ENCODE measurements at places on chromosomes 6 and 20.

DNA sequence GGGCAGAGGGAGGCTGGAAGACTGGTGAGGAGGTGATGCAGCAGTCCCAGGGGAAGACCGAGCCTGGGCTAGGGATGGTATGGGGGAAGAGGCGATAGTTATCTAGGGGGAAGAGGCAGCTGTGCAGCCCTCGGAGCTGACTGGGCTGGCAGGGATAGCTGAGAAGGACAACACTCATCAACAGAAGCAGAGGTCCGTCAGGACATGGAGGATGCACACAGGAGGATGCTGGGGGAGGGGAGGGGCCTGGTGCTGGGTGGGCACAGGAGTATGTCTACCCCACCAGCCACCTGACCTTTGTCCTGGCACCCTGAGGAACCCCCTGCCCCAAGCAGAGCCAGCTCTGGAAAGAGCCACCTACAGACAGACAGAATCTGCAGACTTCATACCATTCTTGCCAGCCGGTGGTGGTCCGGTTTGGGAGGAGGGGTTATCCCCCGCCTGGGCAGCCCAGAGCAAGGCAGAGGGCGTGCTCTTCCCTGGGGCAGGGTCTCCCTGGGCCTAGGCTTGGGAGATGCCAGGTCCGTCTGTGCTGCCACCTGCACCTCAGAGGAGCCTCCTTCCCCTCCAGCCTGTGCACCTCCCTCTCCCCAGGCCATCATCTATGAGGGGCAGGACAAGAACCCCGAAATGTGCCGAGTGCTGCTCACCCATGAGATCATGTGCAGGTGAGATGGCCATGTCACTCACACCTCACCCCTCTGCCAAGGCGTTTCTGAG lies 14.9 kb downstream of the EBF4 start:
- no peak for DNase-seq

DNA sequence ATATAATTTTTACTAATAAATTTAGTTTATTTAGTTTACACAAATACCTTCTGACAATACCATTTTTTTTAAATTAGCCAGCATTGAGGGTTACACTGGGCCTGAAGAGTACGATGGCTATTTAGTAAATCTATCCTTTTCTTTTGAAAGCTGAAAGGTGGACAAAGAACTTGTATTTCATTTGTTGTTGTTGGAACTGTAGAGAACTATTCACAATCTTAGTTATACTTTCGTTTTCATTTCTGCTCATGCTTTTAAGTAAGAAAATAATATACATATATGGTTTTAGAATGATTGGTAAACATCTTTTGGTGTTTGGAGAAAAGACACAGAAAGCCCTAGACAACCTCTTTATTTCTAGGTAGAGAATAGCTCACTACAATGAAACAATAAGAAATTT lies 165.3 kb upstream of the FAM83B start:
- no peak for DNase-seq

DNA sequence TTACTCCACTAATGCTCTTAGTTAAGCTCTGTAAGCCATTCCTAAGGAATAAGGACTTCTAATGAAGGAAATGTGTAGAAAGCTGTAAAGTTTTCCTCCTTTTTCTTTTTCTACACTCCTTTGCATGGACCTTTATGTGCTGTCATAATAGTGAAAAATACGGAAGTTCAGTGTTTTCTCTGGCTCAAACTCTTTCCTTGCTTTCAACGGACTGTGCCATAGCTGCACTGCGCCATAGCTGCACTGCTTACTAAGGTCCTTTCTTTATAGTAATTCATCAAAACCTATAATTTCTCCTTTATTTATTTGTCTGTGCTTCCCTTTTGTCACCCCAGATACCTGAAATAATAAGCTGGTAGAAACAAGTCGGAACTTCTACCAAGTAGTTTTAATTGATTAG lies 67.3 kb downstream of the RNF144B start:
- no peak for DNase-seq

GRCh38 chr6:5511954-5512353 lies 250.6 kb downstream of the FARS2 start:
- no peak for DNase-seq

GRCh38 chr20:46677608-46678007 lies 11.6 kb downstream of the TP53RK start:
- no peak for DNase-seq

GRCh38 chr6:30100585-30101443 lies 12.1 kb downstream of the TRIM31 start:
- DNase-seq = no peak

DNA sequence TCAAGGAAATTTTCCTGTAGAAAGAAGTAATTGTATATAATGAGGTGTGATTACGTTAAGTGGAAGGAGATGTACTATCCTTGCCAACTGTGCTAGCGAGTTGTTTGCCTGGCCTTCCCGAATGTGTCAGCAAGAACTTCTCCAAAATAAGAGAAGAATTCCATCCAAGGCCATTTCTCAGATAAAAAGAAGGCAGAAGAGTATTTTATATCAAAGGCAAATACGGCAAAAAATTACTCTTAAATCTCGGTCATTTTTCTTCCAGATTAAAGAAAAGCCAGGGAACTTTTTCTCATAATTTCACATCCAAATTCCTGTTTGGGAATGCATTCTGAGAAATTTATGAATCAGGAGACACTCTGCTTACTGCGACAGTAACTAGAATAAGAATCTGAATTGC lies 290.6 kb downstream of the CBLN4 start:
- no peak for DNase-seq

DNA sequence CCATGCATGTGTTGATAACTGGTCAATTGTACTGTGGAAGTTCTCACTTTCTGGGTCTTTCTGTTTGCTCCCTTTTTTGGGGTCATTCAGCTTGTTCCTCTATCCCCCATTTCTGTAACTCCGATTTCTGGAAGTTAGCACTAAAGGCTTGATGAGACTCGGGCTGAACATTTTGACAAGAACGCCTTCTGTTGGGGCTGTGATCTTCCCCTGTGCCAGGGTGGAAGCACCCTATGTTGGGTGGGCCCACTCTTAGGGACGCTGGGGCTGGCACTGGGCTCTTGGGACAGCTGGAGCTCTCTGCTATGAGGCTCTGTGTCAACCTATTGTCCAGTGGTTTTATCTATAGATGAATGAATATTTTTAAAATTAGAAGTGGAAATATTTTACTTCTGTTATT lies 60.1 kb upstream of the FRMD1 start:
- no peak for DNase-seq

DNA sequence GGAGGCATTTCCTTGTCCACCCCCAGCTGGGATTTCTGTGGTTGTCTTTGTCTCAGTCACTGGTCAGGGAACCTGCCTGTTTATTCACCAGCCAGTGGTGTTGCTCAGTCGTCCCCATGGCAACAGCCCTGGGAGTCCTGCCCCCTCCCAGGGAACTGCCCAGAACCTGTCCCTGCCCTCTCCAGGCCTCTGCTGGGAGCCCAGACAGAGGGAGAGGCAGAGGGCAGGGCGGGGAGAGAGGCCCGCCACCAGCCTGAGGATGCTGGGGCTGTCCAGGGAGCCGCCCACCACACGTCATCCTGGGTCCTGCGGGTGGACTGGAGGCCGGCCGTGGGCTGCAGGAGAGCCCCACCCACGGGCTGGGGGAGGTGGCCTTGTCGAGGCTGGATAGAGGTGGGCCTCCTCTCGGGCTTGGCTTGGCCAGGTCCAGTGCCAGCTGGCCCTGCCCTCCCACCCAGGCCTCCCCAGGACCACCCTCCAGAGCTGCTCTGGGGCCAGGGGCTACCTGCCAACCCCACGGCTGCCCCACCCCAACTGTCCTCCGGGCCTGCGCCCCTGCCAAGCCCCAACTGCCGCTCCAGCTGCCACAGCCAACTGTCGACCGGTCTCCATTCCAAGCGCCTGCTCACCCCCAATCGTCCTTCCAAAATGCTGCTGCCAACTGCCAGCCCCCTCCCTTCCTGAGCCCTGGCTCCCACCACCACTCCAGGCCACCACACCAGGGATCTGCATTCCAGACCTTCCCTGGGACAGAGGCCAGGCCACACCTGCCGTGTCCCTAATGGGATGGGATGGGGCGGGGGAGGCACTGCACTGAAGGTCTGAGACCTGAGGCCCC lies 4.2 kb upstream of the ZBTB46 start:
- no peak for DNase-seq

- no peak for DNase-seq
These were observed 32.4 kb downstream of the ATG5 start for GRCh38 chr6:106293116-106293515.

DNA sequence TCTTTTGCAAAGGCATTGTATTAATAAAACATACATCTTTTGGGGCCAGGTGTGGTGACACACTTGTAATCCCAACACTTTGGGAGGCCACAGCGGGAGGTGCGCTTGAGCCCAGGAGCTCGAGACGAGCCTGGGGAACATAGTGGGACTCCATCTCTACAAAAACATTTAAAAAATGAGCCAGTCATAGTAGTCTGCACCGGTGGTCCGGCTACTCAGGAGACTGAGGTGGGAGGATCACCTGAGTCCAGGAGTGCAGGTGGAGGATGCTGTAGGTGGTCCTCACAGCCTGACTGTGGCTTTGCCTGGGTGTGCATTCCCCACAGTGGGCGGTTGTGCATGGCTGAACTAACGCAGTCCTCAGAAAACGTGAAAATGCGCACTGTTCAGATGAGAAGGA lies 162.5 kb downstream of the DLL1 start:
- DNase-seq = no peak

- no peak for DNase-seq
These were observed 69.0 kb downstream of the CEP57L1 start for GRCh38 chr6:109164331-109164730.

DNA sequence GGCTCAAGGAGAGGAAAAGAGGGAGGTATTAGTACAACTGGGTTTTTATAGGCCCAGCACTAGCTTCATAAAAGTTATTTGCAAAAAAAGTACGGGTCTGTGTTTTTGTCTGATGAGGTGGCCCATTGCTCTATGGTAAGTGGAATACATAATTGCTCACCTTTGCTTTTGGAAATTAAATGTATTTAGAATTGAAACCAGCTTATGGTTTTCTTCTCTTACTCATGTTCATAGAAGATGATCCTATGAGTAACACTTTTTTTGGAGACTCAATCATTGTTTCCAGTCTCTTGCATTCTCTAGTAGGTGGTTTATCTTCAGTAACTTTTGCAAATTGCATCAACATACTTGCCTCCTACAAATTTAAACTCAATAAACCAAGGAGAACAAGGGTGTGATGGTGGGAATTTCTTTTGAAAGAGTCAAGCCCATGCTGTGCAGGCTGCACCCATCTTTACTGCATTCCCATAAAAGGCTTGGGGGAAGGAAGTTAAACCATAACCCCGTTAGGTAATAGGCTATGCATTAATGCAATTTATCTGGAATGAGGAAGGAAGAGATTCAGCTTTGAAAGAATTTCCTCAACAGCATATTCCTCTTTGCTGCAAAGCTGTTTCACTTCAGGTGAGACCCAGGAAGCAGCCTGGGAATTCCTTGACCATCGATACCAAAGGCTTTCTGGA lies 48.5 kb upstream of the EDN1 start:
- DNase-seq = no peak

GRCh38 chr6:129946439-129947140 lies 71.8 kb upstream of the L3MBTL3 start:
- DNase-seq = no peak

DNA sequence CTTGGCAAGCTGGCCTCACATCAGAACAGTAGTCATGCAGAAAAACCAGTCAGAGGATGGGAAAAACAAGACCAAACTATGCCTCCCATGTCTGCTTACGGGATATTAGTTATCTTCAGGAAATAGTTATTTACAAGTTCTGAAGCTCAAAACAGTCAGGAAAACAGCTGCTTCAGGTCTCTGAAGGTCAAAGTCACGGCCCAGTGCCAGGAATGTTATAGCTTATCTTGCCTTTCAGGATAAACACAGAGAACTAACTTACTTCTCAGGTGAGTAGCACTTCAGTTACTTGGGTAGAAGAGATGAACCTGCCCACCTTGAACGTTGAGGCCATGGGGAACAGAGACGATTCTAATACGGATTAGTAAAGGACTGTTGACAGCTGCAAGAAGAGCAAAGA lies 310.7 kb downstream of the KIF16B start:
- DNase-seq = no peak

All from stimulated activated CD8-positive, alpha-beta memory T cell treated with anti-CD3 and anti-CD28 coated beads, Interleukin-2, amount 100 ng/mL, for 1 hour (primary cell).